ENCODE measurements at places on chromosomes 16 and 17. TPM values are rescaled to one million over a fixed set of nuclear protein-coding genes. Genes with fewer than 3 reads are reported as not detected.

CD300LB gene
- 0.06 TPM for polyA plus RNA-seq

KLHL10 gene
- polyA plus RNA-seq = 0.39 TPM

BAIAP3 gene
- polyA plus RNA-seq = 1.2 TPM

METTL9 gene
- 57.0 TPM for polyA plus RNA-seq

NLK gene
- 4.4 TPM for polyA plus RNA-seq

HEATR9 gene
- 0.08 TPM for polyA plus RNA-seq

SKAP1 gene
- 2.6 TPM for polyA plus RNA-seq

TGFB1I1 gene
- polyA plus RNA-seq = 13.5 TPM

DOC2B gene
- polyA plus RNA-seq = 2.0 TPM

SPNS1 gene
- polyA plus RNA-seq = 22.2 TPM

MYCBPAP gene
- polyA plus RNA-seq = 0.22 TPM

All from esophagus (tissue), 2 donors.